Stimulated activated CD4-positive, alpha-beta T cell treated with anti-CD3 and anti-CD28 coated beads, TNF-alpha, amount 100 ng/mL, for 1 hour (primary cell): ENCODE measurements at places on chromosomes 13 and 19.

GRCh38 chr19:12777217-12778016, 2.1 kb upstream of the HOOK2 start:
- DNase-seq, result no peak

DNA sequence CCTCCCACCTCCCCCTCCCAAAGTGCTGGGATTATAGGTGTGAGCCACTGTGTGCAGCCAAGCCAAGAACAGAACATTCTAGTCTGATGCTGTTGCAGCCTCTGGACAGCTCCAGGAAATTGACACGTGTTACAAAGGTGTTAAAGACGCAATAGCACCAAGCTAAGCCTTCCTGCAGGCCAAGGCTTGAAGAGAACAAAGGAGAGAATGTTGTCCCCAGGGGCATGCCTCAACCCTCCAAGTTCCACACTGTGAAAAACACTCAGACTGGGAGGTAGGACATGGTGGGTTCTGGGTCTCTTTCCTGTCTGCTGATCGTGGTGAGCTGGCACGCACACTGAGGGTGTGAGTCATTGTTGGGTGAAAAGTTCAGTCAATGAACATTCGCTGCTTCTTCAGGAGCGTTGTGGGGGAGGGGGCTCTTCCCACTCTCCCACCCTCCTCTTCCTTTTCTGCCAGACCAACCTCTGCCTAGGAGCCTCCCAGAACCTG, 5.3 kb upstream of the PTPRS start:
- no peak for DNase-seq

DNA sequence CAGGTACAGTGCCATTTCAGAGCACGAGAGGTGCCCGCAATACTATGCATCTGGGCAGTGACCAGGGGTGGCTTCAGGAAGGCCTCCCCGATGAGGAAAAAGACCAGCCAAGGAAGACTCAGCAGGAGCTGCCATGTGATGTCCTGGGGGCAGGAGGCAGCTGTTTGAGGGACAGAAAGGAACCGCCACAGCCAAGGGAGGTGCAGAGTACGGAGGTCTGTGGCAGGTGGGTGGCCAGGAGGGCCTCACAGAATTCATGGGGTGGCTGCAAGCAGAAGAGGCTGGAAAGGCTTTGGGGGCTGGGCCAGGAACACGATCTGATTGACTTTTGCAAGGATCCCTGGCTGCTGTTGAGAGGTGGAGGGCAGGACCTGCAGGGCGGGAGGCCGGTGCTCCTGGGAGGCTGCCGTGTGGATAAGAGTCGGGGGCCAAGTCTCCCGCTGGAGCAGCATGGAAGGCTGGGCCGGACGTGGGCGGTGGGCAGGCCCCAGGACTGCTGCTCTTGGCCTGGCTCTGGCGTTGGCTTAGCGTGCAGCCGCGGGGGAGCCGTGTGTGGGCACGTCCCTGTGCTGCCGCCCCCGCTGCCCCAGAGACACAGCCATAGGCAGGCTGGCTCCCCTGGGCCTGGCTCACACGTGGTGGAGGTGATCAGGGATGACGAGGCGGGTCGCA, 29.1 kb downstream of the CEBPA start:
- DNase-seq, result no peak

DNA sequence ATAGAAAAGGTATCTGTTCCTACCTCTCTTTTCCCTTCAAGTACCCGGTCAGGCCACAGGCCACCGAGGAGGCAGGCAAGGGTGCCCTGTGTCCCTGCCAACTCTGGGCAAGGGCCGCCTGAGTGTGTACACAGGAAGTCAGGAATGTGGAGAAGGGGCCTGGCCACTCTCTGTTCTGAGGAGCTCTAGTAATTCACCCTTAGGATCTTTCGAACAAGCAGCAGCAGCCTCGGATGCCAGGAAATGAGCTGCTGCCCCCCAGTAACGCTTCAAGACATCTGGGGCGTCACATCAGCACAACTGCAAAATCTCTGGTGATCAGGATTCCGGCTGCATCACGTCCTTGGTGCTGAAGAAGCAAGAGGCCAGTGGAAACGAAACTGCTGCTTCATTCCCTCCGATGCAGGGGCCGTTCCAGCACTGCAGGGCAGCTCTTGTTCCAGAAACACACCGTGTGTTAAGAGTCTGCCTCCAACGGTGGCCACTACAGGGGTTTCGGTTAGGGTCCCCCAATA, 2.0 kb downstream of the RAB20 start:
- no peak for DNase-seq

DNA sequence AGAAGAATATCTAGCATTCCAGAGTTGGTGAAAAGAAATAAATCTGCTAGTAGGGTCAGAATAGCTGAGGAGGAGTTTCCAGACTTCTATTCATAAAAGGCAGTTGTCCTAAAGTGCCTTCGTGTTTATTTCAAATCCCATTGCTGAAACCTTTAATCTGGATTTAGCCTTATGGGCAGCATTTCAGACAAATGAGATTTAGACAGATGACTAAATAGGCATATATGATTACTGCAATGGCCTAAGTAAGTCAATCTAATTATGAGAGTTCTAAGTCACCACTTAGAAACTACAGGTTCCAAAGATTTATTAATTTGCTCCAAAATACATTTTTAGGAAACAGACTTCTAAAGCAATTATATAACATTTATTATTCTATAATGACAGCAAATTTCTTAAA, 368.7 kb downstream of the LIG4 start:
- no peak for DNase-seq

GRCh38 chr13:46934749-46935148, 37.9 kb upstream of the HTR2A start:
- DNase-seq, result no peak

GRCh38 chr13:43156916-43157315, 133.5 kb downstream of the DNAJC15 start:
- no peak for DNase-seq

DNA sequence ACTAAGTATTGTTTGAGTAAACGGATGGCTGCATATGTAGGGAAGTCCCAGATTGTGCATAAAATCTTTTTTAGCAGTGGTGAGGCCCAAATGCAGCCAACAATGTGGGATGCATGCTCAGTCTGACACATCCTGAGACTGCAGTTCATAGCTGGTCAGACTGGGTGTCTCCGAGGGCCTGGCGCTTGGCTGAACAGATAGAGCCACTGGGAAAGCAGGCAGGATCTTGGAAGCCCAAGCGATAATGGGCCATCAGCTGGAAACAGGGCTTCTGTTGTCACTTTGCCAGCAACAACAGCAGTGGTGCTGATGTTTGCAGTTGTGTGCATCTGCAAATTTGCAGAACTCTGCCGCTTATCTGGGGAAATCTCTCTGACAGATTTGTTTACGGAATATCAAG, 36.1 kb downstream of the MTUS2 start:
- no peak for DNase-seq

DNA sequence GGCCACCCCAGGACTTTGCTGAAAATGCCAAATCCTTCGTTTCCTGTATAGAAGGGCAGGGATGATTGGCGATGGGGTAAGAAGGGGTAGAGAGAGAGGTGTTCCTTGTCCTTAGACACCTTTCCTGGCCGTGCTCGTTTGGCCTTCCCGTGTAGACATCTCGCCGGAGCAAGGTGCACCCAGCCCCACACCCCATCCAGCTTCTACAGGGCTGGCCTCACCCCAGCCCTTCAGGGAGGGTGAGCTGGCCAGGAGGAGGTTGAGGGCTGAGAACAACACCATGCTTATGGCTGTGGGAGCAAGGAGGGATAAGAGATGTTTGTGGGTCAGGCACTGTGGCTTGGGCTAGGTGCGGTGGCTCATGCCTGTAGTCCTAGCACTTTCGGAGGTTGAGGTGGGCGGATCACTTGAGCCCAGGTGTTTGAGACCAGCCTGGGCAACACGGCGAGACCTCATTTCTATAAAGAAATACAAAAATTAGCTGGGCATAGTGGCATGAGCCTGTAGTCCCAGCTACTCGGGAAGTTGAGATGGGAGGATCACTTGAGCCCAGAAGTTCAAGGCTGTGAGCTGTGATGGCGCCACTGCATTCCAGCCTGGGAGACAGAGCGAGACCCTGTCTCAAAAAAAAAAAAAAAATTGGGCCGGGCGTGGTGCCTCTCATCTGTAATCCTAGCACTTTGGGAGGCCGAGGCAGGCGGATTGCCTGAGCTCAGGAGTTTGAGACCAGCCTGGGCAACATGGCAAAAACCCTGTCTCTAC, 15.5 kb downstream of the SMARCA4 start:
- DNase-seq, result no peak

- no peak for DNase-seq
These were observed 315.2 kb downstream of the ATP8A2 start for GRCh38 chr13:25686831-25687470.

DNA sequence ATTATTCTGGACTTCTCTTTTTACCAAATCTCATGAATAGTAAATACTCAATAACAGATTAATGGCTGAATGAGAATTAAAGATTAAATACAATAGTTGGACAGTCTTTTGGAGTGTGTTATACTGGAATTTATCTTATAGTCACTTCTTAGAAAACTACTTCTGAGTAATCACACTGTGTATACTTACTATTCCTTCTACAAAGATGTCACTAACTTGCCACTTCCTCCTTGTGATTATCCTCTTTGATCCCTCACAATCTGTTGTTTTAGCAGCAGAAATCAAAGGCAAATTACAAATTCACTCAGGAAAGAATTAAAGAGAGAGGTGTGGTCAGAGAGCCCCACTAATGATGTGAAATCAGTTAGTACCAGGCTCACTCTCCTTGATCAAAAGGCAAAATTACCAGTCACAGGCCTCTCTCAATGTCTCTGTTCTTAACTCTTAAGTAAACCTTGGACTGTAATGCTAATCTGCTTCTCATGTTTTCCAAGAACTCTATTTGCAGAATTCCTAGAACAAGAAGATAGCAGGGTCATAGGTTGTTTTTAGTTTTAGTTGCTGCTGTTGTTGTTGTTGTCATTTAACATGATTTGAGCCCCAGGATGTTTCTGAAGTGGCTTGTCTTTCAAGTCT, 37.3 kb upstream of the FNDC3A start:
- no peak for DNase-seq

GRCh38 chr19:32171719-32172151, 173.7 kb upstream of the ZNF507 start:
- no peak for DNase-seq

DNA sequence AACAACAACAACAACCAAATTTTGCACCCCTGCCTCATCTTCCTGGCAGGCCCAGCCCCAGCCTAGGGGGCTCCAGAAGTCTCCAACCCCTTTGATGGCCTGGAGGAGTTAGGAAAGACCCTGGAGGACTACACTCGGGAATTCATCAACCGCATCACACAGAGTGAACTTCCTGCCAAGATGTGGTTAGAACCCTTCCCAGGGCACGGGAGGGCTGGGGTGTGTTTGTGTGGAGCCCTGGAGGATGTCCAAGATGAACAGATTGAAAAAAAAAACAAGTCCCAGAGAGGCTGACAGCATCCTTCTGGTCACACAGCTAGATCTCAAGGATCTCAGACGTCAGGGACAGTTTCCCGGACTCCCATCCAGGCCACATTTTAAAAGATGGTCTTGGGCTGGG, 13.3 kb downstream of the APOC1 start:
- DNase-seq, result no peak

- no peak for DNase-seq
These were observed 140.7 kb upstream of the KLF12 start for GRCh38 chr13:74274916-74275315.

DNA sequence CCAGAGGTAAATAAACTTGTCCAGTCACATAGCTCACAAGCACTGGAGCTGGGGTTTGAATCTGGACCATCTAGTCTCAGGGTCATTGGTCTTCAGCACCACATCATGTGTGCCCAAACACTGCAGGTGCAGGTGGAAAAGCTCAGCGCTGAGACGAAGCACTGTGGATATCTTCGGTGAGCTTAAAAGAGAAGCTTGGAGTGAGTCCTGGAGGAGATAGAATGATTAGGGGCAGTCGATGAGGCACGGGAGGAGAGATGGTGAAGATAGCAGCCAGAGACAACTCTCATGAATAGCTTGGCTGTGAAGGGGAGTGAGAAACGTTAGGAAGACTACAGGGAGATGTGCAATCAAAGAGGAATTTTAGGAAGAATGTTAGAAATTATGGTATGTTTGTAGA, 389.3 kb downstream of the FGF9 start:
- DNase-seq, result no peak

- DNase-seq, result no peak
These were observed 60.6 kb downstream of the COLGALT1 start for GRCh38 chr19:17615889-17616685.

DNA sequence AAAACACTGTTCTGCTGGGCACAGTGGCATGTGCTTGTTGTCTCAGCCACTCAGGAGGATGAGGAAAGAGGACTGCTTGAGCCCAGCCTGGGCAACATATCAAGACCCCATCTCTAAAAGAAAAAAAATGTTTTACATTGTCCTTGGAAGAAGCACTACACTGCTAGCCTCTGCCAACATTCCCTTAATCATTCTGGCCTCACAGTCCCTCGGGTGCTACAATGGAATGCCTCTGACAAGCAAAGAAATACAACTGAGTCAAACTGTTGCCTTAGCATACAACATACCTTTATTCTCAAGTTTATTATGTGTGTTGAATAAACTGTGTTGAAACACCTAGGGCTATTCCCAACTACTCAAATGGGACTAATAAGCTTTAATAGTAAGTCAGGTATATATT, 56.1 kb downstream of the PSPC1 start:
- DNase-seq, result no peak
